ENCODE measurements at places on chromosomes 7 and 10.

DNA sequence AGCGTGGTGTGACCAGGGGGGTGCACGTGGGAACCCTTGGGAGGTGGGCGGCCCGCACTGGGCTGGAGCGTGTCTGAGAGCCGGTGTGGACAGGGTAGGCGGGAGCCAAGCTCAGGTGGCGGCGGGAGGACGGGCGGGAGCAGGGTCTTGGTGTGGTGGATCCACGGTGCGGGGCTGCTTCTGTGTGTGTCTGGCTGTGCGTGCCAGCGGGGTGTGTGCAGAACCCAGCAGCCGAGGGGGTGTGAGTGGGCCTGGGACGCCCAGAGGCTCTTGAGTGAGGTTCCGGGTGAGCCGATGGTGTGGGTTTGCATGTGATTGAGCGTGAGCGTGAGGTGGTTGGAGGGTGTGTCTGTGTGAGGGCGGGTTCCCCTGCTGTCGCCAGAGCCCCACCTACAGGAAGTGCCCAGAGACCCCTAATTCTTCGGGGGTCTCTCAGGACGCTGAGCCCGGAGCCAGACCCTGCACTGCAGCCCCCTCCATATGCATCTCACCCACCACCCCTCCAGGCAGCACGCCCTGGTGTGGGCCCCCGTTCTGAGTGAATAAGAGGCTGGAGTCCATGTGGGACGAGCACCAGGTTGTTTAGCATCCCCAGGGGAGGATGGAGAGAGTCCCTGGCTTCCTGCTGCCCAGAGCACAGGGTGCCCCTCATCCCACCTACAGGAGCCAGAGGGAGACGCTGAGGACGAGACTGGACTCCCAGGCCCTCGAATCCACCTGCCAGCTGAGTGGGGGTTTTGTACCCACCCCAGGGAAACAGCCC is 78.2 kb downstream of the ELFN1 start:
- DNase-seq, result no peak

DNA sequence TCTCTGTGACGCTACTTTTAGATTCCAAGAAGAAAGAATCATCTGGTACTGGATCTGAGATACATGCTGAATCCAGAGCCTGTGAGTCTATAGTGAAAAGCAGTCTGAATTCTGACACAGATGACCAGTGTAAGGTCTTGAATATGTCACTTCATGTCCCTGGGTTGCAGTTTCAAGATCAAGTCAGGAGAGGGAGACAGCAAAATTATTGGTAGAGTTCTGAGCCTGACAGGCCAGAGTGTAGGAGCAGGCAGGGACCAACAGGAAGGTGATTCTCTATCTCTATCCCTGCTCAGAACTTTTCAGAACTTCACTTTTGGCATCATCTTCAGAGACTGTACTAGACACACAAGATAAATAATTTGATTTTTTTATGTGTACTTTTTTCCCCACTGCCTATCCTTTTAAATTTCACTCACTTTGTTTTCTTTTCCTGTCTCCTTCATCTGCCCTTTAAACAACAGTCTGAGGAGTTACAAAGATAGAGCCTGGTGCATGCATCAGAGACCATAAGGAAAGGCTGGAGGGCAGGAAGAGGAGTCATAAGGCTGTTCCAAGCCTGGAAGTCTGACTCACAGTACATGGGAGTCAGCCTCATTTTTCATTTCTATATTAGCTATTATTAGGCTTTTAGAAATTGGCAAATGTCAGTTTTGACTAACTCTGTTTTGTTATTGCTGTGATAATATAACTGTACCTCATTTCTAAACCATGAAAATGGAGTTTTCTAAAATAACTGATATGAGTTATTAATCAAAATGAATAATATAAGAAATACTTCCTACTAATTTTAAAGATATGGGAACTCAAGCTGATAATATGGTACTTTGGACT is 120.2 kb upstream of the TMEM229A start:
- DNase-seq, result no peak

DNA sequence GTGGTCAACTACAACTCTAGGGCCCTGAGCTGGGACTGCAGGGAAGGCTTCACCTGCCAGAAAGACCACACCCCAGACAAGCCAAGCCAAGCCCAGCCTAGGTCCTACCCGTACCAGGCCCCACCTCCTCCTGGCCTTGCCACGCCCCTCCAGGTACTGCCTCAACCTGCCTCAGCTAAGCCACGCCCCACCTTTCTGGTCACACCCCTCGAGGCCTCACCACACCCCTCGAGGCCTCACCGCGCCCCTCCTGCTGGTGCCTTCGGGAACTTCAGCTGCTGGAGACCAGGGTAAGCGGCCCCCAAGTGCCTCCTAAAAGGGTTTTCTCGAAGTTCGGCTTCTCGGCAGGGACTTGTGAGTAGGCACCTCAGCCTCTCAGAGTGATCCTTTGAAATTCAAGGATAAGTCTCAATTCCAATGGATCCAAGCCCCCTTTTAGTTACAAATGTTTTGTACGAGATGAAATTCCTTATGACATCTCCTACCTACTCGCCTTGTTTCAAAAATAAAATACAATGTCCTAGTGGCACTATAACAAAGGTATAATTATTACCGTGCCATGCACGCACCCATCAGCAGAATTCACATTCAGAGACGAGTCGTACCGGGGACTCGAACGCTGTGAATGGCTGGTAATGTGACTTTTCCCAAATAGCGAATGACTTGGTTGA is 171.2 kb downstream of the ARHGAP21 start:
- no peak for DNase-seq

GRCh38 chr7:152313217-152313616 is 122.6 kb downstream of the KMT2C start:
- DNase-seq, result no peak

- no peak for DNase-seq
Measured at GRCh38 chr7:132049462-132050304, 493.3 kb upstream of the PODXL start.

GRCh38 chr10:1627945-1628344 is 109.4 kb downstream of the ADARB2 start:
- no peak for DNase-seq

DNA sequence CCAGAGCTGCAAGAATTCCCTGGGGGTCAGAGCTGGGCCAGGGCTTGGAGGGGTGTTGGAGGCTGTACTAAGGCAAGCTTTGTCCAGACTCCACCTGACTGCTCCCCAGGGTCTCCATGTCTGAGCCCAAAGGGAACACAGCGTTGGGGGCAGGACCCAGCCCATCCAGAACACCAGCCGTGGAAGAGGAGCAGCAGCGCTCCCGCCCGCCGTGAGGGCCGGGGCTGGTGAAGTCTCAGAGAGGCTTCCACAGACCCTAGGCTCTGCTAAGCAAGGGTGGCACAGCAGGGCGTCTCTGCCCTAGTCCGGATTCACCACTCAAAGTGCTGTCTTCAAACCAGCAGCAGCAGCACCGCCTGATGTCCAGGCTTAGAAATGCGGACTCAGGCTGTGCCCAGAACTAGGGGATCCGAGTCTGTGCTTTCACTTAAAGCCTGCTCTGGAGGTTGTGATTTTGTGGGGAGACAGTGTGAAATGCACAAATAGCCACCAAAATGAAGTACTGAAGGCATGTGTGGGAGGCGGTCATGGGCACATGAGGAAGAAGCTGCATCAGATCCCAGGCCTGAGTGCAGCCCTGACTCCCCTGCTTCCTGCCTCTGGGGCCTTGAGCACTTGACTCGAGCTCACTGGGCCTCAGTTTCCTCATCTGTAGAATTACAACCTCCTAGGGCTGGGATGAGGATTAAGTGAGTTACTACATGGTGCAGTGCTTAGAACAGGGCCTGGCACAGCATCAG is 16.6 kb upstream of the AQP1 start:
- DNase-seq, result no peak

DNA sequence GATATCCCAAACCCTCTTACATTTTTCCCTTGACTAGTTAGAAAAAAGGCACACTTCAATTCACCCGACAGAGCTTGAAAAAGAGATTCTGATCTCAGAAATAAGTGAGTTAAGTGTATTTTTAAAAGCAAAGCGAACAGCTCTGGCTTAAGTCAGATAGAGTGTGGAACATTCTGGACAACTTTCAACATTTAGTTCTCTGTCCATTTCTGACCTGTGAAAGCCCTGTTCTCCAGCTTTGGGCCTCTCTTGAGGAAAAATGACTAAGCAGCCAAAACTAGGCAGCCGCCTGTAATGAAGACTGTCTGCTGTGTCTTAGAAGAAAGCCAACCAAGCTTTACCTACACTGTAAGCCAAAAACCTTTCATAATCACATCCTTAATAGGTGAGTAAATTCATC is 50.5 kb downstream of the CDK6 start:
- DNase-seq, result no peak

- DNase-seq, result no peak
Measured at GRCh38 chr10:87761153-87761552, 56.9 kb downstream of the ATAD1 start.

DNA sequence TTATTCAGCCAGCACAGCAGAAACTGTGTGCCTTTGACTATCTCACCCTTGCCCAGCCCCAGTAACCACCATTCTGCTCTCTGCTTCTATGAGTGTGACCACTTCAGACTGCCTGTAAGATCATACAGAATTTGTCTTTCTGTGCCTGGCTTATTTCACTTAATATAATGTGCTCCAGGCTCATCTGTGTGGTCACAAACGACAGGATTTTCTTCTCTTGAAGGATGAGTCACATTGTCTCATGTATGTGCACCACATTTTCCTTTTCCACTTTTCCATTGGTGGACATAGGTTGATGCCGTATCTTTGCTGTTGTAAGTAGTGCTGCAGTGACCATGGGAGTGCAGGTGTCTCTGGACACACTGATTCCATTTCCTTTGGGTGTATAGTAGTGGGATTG is 122.5 kb upstream of the LANCL2 start:
- no peak for DNase-seq

DNA sequence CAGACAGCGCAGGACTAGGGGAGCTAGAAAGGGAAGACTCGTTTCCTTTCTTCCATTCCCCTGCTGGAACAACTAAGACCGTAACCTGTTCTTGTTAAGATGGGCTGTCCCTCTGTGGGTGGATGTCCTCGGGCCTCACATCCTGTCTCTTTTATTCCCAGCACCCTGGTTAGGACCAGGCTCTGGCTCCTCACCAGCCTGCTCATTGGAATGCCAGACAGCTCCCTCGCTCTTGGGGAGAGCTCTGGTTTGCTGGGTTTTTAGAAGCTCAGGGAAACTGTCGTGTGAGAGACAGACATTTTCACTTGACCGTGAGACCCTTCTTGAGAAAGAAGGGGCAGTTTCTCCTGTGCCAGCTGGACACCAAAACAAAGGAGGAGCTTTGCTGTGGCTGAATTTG is 58.1 kb upstream of the HABP2 start:
- DNase-seq, result no peak

DNA sequence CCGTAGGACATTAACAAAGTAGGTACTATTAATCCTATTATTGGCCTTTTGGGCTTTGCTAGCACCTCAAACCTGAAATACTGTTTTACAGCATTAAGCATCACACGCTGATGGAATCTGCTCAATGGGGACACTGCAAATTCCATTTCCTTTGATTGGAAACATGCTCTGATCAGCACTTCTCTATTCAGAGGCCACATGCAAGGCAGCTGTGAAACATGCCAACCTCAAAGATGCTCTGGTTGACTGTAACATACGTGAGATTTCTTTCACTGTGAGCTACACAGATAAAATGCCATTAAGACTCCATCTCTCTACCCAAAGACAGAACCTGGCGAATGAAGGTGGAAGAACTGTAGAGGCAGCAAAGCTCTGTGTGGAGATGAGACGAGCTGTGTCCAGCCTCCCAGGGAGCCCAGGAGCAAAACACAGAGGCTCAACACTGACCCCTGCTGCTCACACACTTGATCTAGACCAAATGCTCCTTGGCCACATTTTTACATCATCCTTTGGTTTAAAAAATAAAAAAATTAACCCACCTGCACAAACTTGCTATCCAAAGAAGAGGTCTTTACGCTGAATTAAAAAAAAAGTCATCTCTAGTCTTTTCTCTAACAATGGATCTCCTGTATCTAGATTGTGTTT is 8.0 kb downstream of the RSU1 start:
- no peak for DNase-seq

GRCh38 chr7:85600395-85600794 is 413.5 kb upstream of the SEMA3D start:
- no peak for DNase-seq

GRCh38 chr10:58840840-58841435 is 328.3 kb downstream of the BICC1 start:
- no peak for DNase-seq
